Right lobe of liver (tissue), 6 donors: ENCODE measurements at places on chromosomes 12 and 14.

- DNase-seq, result no peak
These were observed 480.4 kb upstream of the NOVA1 start for GRCh38 chr14:27078191-27078590.

DNA sequence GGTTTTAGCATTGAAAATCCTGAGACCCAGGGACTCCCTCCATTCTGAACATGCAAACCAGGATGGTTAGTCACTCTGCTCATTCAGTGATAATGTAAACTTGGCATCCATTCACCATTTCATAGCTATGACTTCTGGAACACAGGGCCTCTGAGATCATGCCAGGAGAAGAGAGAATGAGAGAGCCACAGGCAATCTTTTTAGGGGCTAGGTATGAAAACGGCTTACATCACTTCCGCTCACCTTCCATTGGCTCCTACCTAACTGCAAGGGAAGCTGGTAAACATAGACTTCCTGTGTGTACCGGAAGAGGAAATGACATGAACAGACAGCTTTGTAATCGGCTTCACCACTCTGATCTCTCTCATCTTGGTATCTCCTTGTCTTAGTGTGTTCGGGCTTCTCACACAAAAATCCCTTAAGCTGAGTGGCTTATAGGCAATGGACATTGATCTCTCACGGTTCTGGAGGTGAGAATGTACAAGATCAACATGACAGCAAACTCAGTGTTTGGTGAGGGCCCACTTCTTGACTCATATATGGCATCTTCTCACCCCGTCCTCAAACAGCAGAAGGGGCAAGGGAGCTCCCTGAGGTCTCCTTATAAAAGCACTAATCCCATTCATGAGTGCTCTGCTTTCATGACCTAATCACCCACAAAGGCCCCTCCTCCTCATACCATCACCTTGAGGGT is 465.9 kb upstream of the TBX3 start:
- DNase-seq, result no peak

- no peak for DNase-seq
These were observed 99.3 kb upstream of the GPHB5 start for GRCh38 chr14:63418020-63418419.

GRCh38 chr14:58882577-58883018 is 244.8 kb downstream of the DACT1 start:
- no peak for DNase-seq

GRCh38 chr14:68820999-68821683 is 28.3 kb upstream of the ZFP36L1 start:
- DNase-seq, result peak; percentile 81

- DNase-seq, result no peak
These were observed 71.8 kb upstream of the BCAT1 start for GRCh38 chr12:25020621-25021243.

- DNase-seq, result no peak
These were observed 32.4 kb upstream of the SLC17A8 start for GRCh38 chr12:100324498-100324897.

DNA sequence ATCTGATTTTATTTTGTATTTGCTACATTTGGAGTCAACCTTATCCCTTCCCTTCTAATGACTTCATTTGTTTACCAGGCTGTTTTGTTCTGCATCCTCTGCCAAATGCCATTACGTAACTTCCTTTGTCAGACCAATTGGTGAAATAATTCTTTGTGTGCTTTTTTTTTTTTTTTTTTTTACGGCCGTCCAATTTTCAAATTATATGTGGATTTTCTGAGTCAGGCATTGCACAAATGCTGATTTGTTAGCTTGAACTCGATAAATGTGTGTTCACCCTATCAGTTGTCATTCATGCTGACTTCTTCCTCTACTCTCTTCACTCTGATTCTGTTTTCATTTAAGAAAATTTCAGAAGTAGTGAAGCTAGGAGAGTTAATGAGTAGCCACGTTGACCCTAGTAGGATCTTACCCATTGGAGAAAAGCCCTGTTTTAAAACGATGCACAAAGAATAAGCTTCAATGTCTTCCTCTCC is 386.2 kb downstream of the DIO2 start:
- DNase-seq, result no peak

DNA sequence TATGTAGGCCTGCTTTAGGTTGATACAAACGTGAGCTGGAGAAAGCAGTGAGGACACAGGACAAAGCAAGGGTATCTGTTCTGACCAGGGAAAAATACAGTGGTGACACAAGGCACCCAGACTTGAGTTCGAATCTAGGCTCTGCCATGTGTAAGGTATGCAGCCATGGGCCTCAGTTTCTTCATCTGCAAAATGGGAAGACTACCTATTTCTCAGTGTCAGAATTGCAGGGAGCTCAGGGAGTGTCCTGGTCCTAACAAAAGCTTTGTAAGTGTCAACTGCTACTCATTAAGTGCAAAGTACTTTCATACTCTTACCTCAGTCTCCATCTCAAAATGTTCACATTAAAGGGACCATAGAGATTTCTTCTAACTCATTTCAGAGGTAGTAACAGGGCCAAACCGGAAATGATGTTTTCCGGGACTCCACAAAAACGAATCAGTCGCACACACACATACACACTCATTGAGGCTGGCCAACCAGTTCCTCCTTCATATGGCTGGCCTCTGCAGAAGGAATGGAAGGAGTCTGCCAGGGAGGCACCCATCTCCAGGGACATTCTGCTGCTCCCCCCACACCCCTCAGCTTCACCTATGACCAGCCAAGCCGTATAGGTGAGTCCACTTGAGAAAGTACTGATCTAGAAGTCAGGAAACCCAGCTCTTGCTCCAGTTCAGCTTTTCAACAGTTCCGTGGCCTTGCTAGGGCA is 7.8 kb downstream of the CTDSP2 start:
- DNase-seq, result no peak

DNA sequence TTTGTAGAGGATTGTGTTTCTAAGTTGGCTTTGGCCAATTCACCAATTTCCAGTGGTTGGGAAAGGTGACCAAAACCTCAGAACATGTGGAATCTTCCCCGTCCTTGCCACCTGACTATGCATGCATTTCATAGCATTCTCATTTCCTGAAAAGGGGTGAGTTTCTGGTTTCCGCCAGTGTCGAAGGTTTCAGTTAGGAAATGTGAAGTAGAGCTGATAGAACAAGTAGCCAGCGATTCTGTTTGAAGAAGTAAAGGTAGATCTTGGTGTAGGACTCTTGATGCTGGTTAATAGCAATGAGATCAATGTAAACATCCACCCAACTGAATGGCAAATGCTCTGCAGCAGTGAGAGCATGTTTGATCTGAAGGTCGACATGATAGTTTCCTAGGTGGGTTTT is 15.9 kb downstream of the SMOC1 start:
- no peak for DNase-seq

GRCh38 chr12:45208604-45209487 is 7.0 kb upstream of the ANO6 start:
- no peak for DNase-seq

GRCh38 chr14:49865431-49865859 is 12.9 kb upstream of the NEMF start:
- peak; percentile 83 for DNase-seq

GRCh38 chr12:121776190-121777098 is 17.0 kb downstream of the RHOF start:
- peak; percentile 85 for DNase-seq

DNA sequence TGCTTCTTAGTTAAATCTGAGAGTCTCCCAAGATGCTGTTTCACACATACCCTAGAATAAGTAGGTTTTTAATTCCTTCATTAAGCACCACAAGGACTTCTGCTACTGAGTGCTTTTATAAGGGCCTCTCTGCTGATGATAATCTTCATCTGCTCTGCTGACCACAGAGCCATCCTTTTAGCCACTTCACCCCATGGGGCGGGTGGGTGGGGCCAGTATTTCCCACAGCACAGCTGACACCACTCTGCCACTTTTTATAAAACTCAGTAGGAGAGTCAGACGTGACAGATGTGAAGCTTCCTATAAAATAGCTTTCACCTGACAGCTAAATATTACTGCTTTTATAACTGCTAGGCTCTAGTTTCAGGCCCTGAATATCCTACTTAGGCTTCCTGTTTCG is 20.3 kb downstream of the FCF1 start:
- no peak for DNase-seq

DNA sequence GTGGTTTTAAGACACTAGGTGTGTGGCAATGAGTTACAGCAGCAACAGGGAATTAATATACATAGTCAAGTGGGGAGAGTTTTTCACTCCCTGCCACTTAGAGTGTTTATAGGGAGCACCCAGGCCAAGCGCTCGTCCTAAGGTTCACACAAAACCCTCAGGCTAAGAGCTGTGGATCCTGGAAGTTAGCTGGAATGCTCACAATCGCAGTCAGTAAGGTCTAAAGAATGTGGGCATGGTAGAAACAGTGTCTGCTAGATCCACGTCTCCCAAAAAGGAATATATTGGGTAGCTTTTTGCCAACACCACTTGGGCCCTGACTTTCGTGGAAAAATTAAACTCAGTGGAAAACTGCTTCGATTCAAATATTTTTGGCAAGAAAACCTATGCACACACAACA is 36.6 kb downstream of the STAB2 start:
- DNase-seq, result no peak

- DNase-seq, result no peak
These were observed 35.9 kb downstream of the FLRT2 start for GRCh38 chr14:85565862-85566296.

- DNase-seq, result no peak
These were observed 121.2 kb downstream of the PTPRQ start for GRCh38 chr12:80565271-80565670.

GRCh38 chr12:89840162-89840922 is 131.7 kb upstream of the ATP2B1 start:
- DNase-seq, result no peak

DNA sequence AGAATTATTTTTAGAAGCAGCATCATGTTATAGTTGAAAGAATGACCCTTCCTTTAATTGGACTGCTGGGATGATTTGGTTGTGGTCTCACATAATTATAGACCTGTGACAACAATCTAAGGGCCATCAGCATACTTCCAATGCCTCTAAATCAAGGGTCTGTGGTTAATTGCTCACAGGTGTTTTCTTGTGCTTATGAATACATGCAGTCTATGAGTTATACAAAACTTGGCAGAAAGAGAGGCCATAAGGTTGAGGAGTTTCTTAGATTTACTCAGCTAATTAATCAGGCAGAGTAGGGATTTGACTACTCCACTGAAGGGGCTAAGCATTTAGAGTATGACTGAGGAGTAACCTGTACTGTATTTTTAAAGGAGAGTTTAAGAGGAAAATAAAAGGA is 37.0 kb upstream of the FRMD6 start:
- DNase-seq, result no peak

DNA sequence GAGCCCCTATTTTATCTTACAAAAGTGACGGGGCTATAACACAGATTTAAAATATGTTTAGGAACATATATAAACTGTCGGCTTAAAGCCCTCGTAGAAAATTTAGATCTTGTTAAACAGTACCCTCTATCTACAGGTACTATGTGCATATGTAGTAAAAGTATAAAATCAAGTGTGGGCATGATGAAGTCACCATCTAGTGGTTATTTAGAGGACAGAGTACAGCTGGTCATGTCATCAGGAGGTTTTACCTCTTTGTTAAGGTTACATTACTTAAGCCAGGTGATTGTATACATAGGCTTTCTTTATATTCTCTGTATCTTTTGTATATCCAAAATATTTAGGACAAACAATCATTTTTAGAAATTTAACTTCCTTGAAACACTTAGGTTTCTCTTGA is 18.2 kb upstream of the TNS2 start:
- DNase-seq, result no peak

GRCh38 chr14:36767603-36768281 is 106.1 kb downstream of the PAX9 start:
- DNase-seq, result no peak

DNA sequence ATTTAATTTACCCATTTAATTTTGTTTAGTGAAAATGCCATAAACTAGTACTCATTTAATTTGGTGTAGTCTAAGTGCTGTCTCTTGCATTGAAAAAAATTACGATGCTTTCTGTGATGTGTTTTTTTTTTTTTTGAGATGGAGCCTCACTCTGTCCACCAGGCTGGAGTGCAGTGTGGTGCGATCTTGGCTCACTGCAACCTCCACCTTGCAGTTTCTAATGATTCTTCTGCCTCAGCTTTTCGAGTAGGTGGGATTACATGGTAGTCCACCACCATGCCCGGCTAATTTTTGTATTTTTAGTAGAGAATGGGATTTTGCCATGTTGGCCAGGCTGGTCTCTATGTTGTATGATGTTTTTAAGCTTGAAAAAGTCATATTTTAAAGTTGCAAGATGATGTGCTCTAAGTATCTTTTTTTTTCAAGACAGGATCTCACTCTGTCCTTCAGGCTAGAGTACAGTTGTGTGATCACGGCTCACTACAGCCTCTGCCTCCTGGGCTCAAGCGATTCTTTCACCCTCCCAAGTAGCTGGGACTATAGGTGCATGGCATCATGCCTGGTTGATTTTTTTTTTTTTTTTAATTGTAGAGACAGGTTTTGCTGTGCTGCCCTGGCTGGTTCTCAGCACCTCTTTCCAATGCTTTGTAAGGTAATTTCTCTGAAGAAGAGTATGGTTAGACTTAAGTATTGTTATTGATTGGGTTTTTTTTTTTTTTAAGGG is 8.6 kb downstream of the LRRC10 start:
- DNase-seq, result no peak
